ENCODE measurements at places on chromosomes 16 and 17.

GRCh38 chr17:37121616-37122015, 172.9 kb downstream of the AATF start:
- no peak for DNase-seq

DNA sequence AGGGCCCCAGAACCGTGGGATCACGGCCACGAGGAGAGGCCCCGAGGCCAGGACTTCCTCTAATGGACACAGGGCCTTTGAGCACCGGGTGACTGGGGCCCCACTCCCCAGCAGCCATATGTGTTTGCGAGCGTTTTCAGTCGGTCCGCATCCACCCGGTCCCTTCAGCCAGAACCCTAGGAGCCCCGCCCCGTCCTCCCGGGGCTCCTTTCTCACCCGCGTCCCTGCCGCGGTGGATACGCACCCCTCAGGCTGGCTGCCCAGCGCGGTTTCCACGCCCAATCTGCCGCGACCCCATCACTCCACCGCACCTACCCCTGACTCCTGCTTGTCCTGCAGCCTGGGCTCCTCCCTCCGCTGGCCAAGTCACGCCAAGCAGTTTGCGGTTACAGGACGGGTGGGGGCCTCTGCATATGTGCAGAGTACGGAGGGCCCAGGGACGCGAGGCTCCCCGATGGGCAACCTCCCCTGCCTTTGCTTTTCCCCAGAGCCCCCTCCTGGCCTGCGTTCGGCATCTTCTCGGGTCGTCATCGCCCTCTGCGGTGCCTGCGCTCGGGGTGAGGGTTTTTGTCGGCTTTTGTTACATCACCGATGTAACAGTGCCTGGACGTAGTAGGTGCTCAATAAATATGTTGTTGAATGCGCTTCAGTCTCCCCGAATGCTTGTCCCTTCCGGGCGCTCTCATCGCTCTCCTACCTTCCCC, 1.0 kb upstream of the TTYH2 start:
- peak; percentile 14 for DNase-seq

GRCh38 chr16:72649254-72649944, 398.5 kb downstream of the ZFHX3 start:
- no peak for DNase-seq

DNA sequence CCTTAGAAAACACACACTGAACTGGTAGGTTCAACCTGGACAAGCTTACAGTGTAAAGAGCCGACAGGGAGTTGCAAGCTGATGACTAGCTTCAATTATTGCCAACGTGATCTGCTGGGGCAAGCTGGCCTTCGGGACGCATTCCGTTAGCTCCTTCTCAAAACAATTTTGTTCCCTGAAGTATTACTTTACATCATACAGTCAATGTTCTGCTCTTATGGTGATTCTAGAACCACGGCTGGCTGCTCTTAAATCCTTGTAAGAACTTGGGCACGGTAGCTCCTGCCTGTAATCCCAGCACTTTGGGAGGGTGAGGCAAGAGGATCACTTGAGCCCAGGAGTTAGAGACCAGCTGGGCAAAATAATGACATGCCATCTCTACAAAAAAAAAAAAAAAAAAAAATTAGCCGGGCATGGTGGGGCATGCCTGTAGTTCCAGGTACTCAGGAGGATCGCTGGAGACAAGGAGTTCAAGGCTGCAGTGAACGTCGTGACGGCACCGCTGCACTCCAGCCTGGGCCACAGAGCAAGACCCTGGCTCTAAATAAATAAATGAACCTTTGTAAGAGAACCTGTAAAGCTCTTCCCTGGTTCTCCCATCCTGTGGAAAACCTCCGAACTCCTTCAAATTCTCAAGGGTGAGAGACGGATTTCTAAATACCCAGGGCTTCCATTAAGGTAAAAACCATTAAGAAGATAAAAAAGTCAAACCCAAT, 2.0 kb downstream of the CDIP1 start:
- DNase-seq, result no peak

DNA sequence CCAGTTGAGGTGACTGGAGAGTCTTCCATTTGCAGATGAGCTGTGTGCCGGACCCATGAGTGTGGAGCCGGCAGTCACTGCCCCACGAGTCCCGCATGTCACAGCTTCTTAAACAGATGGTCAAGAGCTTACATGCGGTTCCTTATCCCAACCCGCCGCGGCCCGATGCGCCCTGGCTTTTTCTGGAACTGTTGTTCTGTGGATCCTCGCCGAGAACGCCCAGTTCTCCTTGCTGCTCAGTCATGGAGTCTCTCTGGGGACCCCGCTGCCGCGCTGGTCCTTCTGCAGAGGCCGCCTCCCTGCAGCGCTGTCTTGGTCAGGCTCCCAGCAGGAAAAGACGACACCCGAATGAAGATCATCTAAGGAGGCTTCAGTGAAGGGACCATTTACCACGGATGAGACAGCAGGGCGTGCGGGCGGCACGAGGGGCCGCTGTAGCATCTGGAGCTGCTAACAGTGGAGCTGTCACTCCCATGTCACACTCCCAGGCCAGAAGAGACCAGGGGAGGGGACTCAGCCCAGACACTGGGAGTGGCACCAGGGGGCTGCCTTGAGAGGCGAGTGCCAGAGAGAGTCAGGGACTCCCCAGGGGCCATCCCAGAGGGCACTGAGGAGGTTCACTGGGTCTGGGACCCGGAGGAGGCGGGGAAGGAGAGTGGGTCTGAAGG, 10.8 kb upstream of the LGALS3BP start:
- no peak for DNase-seq

GRCh38 chr16:627454-628239, 3.1 kb upstream of the WFIKKN1 start:
- DNase-seq, result no peak

DNA sequence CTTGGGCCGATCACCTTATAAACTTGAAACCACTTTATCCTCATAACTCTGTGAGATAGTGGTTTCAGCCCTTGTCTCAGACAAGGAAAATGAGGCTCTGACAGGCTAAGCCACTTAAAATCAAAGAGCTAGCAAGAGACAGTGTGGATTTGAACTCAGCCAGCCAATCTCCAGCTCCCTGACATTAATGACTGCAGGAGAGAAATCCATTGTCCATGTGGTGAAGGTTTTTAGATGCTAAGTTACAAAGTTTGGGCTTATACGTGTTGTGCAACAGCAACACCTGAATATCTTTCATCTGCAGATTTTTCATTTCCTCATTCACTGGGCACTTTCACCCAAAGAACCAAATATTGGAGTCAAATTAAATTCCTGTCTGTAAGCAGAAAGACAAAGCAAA, 501.3 kb downstream of the GRIN2A start:
- DNase-seq, result no peak

- DNase-seq, result no peak
Observed at GRCh38 chr17:37305406-37305905, 70.3 kb upstream of the C17orf78 start.

GRCh38 chr16:88527186-88527936, 42.8 kb upstream of the ZC3H18 start:
- peak; percentile 60 for DNase-seq

- no peak for DNase-seq
Observed at GRCh38 chr16:30546115-30546514, 11.5 kb upstream of the ZNF747 start.

- peak; percentile 93 for DNase-seq
Observed at GRCh38 chr17:43393944-43394482, 4.8 kb upstream of the ARL4D start.

GRCh38 chr16:16106466-16106865, 116.8 kb downstream of the ABCC6 start:
- DNase-seq, result no peak

- DNase-seq, result no peak
Observed at GRCh38 chr16:89407925-89408300, 82.4 kb downstream of the ANKRD11 start.

DNA sequence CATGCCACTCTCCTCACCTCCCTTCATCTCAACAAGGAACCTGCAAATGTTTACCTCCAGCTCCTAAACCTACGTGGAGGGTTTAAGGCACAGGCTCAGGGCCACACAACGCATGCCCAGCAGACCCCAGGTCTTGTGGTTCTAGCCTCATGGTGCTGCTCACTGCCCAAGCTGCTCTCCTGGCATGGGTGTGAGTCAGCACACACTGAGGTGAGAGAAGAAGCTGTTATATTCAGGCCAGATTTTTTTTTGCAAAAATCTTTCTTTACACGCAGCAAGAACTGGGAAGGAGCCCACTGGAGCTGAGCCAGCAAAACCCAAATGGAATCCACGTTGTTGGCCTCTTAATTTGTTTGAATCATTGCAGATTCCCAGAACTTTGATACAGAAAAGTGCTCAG, 5.5 kb upstream of the C16orf96 start:
- DNase-seq, result no peak

- no peak for DNase-seq
Observed at GRCh38 chr17:78041386-78042179, 83.1 kb downstream of the TNRC6C start.

- no peak for DNase-seq
Observed at GRCh38 chr17:49570540-49571242, 5.0 kb upstream of the NXPH3 start.

DNA sequence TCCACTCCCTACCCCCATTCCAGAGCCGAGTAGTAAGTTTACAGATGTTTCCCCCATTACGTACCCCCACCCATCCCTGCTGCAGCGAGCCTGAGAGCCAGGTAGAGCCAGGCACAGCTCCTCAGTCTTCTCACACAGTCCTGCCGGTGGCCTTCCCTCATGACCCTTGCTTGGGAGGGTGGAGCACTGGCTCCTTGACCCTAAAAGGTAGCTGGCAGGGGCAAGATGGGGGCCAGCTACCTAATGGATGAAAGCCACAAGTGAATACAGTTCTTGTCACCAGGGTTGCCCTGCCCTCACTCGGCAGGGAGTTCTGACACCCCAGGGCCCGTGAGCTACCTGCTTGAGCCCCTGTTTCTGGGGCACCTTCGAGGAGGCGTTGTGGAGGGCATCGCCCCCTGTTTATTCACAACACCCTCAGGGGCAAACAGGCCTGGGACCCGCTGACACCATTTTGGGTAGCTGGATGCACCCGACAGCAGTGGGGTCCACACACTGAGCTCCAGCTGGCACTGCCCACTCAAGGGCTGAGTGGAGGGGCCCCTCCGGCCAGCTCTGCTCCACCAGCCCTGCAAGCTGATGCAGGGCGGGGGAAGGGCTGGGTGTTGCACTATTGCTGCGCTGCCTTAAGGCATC, 22.2 kb downstream of the ADAM11 start:
- DNase-seq, result no peak

- no peak for DNase-seq
Observed at GRCh38 chr17:14297161-14297851, 3.6 kb upstream of the HS3ST3B1 start.

DNA sequence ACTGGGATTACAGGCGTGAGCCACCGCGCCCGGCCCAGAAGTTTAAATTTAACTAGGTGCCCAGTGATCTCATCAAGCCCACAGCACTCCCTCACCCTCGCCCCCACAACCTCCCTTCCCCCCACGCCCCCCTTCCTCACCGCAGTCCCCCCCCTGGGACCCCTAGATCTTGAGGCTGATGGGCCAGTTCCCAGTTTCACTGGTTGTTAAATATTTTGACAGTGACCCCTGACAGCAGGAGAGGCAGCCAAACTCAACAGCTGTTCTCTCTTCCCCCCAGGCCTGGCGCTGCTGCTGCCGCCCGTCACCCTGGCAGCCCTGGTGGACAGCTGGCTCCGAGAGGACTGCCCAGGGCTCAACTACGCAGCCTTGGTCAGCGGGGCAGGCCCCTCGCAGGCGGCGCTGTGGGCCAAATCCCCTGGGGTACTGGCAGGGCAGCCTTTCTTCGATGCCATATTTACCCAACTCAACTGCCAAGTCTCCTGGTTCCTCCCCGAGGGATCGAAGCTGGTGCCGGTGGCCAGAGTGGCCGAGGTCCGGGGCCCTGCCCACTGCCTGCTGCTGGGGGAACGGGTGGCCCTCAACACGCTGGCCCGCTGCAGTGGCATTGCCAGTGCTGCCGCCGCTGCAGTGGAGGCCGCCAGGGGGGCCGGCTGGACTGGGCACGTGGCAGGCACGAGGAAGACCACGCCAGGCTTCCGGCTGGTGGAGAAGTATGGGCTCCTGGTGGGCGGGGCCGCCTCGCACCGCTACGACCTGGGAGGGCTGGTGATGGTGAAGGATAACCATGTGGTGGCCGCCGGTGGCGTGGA, 15.6 kb downstream of the QPRT start:
- DNase-seq, result no peak

GRCh38 chr17:74851612-74852236, 8.0 kb downstream of the GRIN2C start:
- no peak for DNase-seq

DNA sequence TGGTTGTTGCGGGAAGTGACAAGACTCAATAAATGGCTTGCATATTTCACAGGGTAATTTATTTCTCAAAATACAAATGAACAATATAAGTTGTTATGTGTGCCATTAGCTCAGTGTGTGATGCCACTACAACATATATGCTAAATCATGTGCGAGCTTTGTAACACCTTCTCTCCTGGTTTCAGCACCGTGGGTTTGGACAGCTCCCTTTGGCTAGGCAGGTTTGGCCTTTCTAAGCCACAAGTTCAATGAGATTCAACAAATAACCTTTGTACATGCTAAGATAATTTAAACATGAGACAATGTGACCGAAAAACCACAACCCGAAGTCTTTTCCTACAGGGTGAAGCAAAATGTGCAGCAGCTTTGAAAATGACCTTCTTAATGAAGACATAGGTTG, 563.9 kb downstream of the TMEM114 start:
- no peak for DNase-seq

DNA sequence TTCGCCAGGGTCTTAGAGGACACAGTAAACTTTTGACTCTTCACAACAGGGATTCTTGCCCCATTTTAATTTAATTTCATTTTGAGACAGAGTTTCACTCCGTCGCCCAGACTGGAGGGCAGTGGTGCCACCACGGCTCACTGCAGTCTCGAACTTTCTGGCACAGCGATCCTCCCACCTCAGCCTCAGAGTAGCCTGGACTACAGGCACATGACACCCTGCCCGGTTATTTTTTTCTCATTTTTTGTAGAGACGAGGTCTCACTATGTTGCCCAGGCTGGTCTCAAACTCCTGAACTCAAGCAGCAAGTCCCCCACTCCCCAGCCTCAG, 329 bp upstream of the NLE1 start:
- DNase-seq, result no peak

DNA sequence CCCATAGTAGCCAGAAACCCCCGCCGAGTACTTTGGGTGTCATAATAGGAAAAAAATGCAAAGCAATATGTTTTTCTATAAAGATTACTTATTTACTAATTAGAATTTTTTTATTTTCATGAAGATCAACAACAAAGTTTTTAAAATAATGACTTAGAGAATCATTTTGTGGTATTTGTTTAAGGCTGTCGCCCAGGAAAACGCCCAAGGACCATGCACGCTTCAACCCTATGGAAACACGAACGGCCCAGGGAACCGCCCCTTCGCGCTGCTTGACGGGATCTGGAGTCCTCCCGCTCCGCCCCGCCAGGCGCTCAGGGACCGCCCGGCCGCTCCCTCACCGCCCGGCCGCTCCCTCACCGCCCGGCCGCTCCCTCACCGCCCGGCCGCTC, 408 bp upstream of the KPNA2 start:
- DNase-seq, result no peak

GRCh38 chr17:31699281-31699680, 159.8 kb downstream of the COPRS start:
- no peak for DNase-seq

GRCh38 chr16:72715267-72715666, 332.7 kb downstream of the ZFHX3 start:
- no peak for DNase-seq

- no peak for DNase-seq
Observed at GRCh38 chr17:28485049-28485448, 11.6 kb downstream of the SLC13A2 start.
